ENCODE measurements at places on chromosomes 4 and X.

GRCh38 chr4:99564921-99565320, 1.1 kb upstream of the TRMT10A start:
- DNase-seq, result no peak

DNA sequence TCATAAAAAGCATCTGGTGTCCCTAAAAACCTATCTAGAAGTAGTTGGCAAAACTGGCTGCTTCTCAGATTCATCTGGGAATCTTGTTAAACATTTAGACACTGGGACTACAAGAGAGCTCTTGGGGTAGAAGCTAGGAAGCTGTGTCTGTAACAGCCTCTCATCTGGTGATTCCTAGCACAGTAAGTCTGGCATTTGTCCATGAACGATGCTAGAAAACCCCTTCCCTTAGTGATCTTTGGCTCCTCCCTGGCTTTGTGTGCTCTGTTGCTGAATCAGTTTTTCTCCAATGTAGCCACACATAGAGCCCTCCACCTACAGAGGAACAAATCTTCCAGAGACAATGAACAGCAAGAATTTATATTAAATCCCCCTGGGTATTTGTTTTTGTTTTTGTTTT, 951.7 kb upstream of the LCORL start:
- no peak for DNase-seq

DNA sequence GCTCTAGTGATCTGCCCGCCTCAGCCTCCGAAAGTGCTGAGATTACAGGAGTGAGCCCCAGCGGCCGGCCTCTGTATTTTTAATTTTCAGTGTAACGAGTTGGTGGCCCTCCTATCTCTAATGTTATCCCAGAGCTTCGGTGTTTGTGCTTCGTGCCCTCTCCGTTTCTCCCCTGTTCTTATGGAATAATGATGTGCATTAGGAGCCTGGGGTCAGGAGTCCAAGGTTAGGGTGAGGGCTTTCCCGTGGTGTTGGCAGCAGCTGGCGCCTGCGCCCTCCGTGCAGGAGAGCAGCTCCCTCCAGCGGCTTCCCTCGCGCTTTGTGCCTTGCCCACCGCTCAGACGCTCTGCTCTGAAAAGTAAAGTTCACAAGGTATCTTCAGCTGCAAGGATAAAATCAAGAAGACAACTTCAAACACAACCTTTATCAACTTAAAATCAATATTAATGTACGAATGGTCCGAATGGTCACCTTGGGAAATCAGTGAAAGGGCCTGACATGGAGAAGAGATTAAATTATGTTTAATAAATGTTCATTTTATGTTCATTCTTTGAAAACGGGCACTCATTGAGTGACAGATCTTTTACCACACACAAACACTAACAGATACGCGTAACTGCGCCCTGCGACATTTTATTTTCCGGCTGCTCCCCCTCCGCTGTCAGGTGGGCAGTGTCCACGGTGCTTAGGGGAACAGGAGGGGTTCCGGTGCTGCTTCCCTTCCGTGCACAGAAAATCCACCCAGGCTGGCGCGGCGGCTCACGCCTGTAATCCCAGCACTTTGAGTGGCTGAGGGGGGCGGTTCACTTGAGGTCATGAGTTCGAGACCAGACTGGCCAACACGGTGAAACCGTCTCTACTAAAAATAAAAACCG, 62.4 kb downstream of the TRAPPC11 start:
- no peak for DNase-seq

GRCh38 chr4:151671541-151672059, 89.2 kb downstream of the GATB start:
- no peak for DNase-seq

DNA sequence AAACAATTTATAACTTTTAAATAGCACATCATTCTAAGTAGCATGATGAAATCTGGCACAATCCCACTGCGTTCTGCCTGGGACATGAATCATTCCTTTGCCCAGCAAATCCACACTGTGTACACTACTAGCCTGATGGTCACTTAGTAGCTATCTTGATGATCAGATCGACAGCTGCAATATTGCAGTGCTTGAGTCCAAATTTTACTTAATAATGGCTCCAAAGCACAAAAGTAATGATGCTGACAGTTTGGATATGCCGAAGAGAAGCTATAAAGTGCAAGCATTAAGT, 86.6 kb upstream of the NPNT start:
- no peak for DNase-seq

- DNase-seq, result no peak
Measured at GRCh38 chrX:39714471-39714870, 383.3 kb downstream of the BCOR start.

GRCh38 chr4:106022454-106022853, 127.2 kb downstream of the NPNT start:
- DNase-seq, result no peak

GRCh38 chr4:102847687-102848086, 20.3 kb upstream of the UBE2D3 start:
- no peak for DNase-seq

DNA sequence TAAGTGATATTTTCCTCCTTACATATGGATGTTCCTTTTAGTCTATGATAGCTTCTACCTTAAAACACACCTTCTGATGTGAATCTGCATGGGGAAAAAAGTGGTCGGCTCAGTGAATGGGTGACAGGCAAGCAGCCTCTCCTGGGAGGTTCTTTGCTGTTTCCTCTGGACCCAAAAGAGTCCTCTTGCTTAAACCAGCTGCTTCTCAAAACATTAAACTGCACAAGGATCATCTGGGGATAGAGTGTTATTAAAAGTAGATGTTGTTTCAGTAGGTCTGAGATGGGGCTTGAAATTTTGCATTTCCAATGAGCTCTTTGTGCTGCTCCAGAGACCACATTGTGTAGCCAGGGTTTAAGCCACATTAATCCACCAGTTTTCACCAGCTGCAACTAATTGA, 452.9 kb downstream of the IL1RAPL1 start:
- no peak for DNase-seq

DNA sequence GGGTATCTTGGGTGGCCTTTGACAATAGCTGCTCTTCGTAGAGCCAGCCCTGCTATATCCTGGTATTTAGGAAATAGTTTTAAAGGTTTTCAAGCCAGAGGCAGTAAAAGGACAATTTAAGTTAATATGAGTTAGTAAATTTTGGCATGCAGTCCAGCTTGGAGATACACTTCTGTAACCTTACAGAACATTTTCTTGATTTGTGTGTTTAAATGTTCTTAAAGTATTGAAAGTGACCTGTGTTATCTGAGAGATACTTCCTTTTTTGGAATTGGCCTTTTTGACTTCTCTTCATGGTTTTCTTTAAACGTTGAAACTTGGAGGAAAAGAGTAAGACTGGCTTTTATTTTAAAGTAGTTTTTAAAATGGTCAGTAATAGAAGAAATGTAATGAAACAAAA, 25.5 kb downstream of the PDLIM5 start:
- no peak for DNase-seq

GRCh38 chr4:2907706-2908293, 55.4 kb downstream of the NOP14 start:
- no peak for DNase-seq

DNA sequence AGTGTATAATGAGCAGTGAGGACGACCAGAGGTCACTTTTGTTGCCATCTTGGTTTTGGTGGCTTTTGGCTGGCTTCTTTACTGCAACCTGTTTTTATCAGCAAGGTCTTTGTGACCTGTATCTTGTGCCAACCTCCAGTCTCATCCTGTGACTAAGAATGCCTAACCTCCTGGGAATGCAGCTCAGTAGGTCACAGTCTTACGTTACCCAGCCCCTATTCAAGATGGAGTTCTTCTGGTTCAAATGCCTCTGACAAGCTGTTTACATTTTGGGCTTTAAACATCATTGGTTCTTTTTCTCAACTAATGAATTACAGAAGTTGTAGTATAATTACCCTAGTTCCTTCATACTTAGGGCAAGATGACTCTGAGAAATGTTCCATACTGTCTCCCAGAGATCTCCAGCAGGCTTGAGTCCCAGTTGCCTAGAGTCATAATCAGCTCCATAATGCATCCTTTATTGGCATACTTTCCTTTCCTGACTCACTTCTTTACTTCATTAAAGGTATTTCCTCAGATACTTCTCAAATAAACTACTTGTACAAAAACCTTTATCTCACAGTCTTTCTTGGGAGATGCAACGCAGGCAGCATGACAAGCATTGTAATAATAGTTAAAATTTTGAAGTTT, 136.5 kb downstream of the KDM6A start:
- no peak for DNase-seq

GRCh38 chrX:40266490-40267333, 169.0 kb upstream of the BCOR start:
- peak; percentile 41 for DNase-seq

DNA sequence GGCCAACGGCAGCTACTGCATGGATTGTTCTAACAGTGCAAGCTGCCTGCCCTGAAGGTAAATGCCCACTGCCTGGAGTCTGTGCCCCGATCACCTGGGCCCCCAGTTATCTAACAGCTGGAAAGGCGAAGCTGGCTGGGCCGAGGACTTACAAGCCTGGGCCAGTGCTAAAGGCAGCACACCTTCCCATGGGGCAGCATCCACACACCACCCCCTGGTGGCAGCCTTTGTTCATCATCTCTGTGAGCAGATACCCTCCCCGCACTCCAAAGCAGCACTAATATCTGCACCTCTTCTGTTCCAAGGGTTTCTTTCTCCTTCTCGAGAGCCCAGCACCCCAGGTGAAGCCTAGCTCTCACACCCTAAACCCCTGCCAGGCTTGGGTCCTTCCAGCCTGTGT, 7.6 kb downstream of the SLC2A9 start:
- peak; percentile 41 for DNase-seq

DNA sequence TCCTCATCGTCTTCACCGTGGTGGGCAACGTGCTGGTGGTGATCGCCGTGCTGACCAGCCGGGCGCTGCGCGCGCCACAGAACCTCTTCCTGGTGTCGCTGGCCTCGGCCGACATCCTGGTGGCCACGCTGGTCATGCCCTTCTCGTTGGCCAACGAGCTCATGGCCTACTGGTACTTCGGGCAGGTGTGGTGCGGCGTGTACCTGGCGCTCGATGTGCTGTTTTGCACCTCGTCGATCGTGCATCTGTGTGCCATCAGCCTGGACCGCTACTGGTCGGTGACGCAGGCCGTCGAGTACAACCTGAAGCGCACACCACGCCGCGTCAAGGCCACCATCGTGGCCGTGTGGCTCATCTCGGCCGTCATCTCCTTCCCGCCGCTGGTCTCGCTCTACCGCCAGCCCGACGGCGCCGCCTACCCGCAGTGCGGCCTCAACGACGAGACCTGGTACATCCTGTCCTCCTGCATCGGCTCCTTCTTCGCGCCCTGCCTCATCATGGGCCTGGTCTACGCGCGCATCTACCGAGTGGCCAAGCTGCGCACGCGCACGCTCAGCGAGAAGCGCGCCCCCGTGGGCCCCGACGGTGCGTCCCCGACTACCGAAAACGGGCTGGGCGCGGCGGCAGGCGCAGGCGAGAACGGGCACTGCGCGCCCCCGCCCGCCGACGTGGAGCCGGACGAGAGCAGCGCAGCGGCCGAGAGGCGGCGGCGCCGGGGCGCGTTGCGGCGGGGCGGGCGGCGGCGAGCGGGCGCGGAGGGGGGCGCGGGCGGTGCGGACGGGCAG, 792 bp downstream of the ADRA2C start:
- no peak for DNase-seq

GRCh38 chrX:40660381-40660780, 13.0 kb upstream of the CXorf38 start:
- no peak for DNase-seq

DNA sequence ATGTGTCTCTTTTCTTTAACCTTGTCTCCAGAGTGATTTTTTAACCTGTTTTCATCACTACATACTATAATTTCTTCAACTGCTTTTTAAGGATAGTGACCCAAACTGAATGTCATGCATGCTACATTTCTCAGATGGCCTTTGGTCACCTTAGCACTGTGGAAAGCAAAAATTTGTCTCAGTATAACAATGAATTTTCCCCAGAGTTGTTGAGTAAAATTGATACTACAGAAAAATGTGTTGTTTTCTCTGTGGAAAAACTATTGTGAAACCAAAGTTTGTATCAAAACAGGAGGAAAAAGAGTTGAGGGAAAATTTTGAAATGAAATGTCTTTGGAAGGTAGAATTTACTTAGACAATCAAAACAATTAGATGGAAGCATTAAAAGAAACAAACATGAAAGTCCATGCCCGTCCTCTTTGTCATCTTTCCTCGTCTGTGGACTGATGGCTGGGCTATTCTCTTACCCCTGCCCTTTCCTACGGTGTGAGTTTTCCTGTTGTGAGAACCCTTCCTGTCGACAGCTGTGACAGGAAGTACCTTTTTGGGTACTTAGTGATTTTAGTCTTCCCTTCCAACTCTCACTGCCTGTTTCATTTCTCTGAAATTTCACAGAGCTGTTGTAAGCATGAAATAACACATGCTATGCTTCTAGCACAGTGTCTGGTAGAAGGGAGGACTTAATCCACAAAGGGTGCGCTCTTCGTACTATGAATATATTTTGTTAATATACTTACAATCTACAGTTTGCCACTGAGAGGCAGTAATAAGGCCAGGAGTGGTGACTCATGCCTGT, 50.8 kb downstream of the LRP2BP start:
- no peak for DNase-seq

DNA sequence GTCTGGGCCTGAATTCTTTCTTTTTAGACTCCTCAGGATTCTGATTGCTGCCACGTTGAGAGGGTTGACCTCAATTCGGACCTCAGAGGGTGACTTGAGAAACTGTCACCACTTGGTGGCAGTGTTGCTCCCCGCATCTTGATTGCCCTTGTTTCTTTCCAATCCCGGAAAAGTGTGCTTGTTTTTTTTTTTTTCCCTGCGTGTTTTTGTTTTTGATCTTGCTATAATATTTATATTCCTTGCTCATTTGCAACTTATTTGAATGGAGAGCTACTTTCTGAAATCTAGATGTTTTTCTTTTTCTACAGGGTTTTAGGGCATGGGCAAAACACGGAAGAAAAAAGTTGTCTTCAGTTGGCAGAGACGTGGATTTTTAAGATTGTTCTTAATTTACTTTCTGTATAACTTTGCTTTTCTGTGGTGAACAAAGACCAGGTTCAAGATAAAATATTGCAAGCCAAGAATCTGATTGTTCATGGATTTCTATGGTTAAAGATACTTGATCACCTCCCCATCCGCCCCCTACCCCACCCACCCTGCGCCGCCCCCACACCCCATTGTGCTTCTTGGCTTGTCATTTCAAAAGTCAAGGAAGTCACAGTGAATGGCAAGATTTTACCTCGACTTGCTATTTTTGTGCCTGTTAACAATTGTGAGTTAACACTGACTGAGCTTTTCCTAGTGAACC, 102.0 kb downstream of the PTTG2 start:
- DNase-seq, result peak; percentile 41

GRCh38 chrX:30153881-30154260, 61.5 kb upstream of the MAGEB2 start:
- DNase-seq, result no peak

GRCh38 chrX:46582966-46583365, 9.4 kb downstream of the CHST7 start:
- DNase-seq, result no peak

- DNase-seq, result no peak
Measured at GRCh38 chr4:118918388-118918787, 29.7 kb downstream of the SYNPO2 start.
